Activated T-helper 1 cell treated with anti-CD3 and anti-CD28 coated beads, Interleukin-2, amount 50 U/mL, for 16 hours (primary cell): ENCODE measurements at places on chromosomes 2 and 18.

DNA sequence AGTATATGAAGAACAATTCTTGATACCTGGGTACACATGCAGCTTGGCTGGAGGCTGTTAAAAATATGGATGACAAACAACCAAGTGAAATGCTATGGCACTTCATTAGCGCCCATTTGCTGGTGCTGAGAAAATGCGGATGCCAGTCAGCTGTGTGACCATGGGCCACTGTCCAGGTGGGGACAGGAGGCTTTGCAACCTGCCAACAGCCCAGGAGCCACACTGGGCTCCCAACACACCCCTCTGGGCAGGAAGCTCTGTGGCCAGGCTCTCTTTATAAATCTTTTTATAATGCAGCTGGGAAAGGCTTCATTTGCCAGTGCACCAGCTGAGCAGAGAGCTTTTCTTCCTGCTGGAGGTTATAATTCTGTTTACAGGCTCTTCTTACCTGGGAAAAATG lies 19.9 kb downstream of the RNF144A start:
- DNase-seq, result no peak

DNA sequence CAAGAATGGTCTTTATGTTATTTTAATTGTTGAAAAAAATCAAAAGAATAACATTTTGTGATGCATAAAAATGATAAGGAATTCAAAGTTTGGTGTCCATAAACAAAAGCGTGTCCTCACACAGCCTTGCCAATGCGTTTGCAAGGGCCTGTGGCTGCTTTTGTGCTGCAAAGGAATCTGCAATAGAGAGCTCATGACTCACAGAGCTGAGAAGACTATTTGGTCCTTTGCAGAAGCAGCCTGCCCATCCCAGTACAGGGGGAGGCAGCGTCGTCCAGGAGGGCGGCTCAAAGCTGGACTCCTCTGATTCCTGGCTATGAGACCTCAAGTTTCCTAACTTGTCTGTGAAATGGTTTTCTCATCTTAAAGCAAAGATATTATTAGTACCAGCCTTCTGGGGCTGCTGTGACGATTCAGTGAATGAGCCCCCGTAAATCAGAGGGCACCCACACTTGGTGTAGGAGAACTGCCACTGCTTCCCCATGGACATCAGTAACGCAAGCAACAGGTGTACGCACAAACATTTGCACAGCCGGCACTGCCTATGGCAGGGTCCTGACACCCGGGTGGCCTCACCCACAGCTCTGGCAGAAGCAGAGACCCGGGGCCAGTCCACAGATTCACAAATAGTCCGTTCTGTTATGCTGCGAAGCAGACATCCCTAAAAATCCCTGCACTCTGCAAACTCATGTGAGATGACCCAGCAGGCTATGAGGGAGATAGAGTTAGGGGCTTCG lies 70.6 kb upstream of the ASAP2 start:
- DNase-seq, result no peak

GRCh38 chr2:232908695-232909094 lies 38.6 kb downstream of the SNORC start:
- no peak for DNase-seq

DNA sequence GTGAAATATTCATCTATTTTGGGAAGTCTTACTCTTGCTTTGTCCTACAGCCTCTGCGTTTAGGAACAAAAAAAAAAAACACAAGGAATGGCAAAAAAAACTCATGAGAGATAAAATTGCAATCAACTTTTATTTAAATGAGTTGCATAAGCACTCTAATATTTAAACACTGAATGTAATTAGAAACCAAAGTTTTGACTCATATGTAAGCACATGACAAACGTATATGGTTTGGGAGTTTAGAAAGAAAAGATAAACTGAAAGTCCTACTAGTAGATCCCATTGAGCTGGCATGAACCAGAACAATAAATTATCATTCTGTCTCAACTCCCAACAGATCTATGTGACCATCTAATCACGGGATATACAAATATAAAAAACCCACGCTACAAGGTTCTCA lies 44.8 kb downstream of the REV1 start:
- no peak for DNase-seq
